DMS79 (cell line): ENCODE measurements at places on chromosomes 3 and 15.

DNA sequence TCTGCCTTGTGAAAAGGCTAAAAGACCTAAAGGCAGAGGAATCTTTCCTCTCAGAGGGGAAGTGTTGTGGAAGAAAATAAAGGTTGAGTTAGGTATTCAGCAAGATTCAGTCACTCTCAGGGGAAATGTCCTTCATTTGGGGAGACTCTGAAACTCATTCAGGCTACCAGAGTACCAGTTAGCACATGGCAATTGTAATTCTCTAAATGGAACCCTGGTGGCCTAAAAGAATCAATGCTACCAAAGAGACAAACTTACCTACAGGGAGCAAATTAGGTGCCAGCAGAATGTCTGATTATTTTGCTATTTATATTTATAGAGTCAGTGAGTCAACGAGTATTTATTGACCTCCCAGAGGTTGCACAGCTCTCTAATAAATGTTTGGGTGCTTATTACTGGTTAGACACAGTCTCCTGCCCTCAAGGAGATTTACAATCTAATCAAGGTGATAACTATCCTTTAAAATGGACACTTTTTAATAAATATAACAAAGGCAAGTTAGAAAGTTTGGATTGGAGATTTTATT lies 33.9 kb upstream of the CDIN1 start:
- no peak for DNase-seq

DNA sequence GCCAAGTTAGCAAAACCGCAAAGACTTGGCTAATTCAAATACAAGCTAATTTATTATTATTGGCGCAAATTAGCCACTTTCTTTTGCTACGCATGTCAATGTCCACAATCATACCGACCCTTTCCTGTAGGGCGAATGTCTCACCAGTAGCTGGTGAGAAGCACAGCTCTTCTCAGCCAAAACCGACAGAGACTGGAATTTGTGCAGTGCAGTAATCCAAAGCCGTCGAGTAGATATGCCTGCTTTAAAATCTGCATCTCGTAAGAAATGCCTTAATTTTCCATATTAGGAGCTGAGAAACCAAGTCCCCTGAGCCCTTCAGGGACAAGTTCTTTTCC lies 614 bp upstream of the MINDY2 start:
- DNase-seq: no peak

GRCh38 chr3:74288761-74289160 lies 325.7 kb downstream of the CNTN3 start:
- no peak for DNase-seq

DNA sequence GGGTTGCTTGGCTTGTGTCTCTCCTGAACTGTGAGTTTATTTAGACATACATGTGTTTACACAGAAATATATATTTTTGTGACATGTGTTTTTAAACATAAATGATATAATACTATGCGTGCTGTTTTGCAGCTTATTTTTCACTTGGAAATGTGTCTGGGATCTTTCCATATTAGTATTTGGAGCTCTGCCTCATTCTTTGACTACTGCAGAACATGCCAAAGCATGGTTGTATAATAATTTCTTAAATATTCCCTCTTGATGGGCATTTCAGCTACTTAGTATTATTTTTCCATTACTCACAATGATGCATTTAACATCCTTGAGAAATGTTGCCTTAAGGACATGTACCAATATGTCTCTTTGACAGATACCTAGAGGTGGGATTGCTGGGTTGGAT lies 19.5 kb downstream of the ANAPC13 start:
- no peak for DNase-seq

GRCh38 chr15:41169781-41170180 lies 53.7 kb upstream of the INO80 start:
- DNase-seq: no peak

DNA sequence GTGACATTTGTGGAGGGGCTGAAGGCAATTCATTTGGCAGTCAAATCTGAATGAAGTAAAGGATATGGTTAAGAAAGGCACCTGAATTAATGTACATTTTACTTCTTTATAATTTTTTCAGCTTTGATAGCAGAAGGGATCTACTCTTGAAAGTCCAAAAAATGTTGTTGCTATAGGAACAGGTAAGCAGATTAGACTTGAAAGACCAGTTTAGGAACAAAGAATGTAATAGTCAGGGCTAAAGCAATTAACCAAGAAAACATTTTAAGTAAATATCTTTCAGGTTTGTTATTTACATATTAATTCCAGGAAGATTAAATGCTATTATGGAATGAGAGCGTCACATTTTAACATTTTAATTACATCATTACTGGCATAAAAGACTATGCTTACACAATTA lies 1.1 kb downstream of the ATP13A4 start:
- DNase-seq: no peak

DNA sequence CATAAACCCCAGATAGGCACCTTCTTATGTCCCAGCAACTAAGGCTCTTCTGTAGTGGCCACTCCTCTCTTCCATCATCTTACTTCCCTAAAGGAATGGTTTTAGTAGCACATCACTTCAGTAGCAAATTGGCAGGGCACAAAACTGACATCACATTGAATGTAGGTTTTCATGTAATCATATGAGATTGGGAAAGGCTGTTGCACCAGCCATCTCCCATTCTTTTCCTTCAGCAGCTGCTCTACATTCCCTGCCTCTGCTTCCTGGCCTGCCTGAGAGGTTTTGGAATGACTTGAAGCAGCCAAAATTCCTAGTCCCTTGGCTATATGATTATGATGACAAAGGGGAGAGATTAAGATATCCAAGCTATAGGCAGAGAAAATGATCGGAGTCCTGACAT lies 36.5 kb downstream of the NSUN3 start:
- no peak for DNase-seq

DNA sequence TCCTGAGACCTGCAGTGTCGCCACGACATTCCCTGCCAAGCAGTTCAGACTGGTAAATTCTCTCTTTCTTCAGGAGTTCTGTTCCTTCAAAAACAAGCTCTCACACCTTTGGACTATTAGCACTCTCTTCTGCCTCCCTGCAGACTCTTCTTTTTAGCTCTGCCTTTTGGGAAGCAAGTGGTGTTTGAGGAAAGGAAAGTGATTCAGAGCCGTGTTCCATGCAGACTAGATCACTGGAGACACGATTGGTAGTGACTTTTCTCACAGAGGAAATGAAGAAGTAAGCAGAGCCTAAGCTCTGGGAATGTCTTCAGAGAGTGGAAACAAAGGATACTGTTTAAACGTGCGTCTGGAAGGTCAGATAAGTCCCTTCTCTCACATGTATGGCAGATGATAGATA lies 270.6 kb upstream of the TPRG1 start:
- DNase-seq: no peak

- DNase-seq: no peak
Measured at GRCh38 chr15:35491999-35492398, 54.0 kb downstream of the DPH6 start.

GRCh38 chr3:10471054-10471688 lies 34.2 kb downstream of the ATP2B2 start:
- peak; percentile 31 for DNase-seq

- no peak for DNase-seq
Measured at GRCh38 chr3:157671656-157672055, 168.4 kb upstream of the VEPH1 start.

GRCh38 chr15:30903497-30904187 lies at the start of gene FAN1:
FAN1 (plus strand) TSS chr15:30903915; CDS start chr15:30904664, 749 bp downstream.
- DNase-seq: peak; percentile 46

DNA sequence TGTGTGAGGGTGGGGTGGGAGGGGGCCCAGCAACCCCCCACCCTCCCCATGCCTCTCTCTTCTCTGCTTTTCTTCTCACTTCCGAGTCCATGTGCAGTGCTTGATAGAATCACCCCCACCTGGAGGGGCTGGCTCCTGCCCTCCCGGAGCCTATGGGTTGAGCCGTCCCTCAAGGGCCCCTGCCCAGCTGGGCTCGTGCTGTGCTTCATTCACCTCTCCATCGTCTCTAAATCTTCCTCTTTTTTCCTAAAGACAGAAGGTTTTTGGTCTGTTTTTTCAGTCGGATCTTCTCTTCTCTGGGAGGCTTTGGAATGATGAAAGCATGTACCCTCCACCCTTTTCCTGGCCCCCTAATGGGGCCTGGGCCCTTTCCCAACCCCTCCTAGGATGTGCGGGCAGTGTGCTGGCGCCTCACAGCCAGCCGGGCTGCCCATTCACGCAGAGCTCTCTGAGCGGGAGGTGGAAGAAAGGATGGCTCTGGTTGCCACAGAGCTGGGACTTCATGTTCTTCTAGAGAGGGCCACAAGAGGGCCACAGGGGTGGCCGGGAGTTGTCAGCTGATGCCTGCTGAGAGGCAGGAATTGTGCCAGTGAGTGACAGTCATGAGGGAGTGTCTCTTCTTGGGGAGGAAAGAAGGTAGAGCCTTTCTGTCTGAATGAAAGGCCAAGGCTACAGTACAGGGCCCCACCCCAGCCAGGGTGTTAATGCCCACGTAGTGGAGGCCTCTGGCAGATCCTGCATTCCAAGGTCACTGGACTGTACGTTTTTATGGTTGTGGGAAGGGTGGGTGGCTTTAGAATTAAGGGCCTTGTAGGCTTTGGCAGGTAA lies 8.1 kb downstream of the FAM131A start:
- DNase-seq: no peak

DNA sequence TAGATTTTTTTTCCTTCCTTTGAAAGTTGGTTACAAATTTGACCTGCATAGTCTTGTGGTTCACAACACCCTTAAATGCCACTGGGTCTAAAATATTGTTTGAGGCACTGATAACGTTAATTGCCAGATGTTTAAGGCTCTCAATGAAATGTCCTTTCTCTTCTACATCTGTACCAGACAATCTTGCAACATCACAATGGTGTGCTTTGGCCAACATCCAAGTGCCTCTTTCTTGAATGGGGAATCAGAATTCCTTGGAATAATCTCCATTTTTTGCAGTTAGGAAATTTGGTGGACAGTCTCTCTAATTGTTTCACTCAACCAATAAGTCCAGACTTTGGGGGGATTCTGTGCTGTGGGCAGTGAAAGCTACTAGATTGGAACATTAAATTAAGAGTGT lies 26.0 kb upstream of the PEX5L start:
- DNase-seq: no peak

DNA sequence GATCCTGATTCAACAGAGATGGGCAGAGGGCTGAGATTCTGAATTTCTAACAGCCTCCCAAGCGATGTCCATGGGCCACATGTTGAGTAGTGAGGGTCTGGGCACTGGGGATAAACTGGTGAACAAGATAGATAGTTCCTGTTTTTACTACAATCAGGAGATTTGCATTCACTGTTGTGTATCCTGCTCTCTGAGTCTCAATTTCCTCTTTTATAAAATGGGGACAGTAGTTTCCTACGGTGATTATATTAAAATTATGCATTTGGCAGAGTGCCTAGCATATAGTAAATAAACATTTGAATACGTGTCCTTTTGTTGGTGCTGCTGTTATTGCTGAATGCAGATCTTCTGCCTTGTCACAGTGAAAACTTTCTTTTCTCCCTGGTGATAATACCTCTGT lies 102.5 kb downstream of the MYH15 start:
- no peak for DNase-seq

DNA sequence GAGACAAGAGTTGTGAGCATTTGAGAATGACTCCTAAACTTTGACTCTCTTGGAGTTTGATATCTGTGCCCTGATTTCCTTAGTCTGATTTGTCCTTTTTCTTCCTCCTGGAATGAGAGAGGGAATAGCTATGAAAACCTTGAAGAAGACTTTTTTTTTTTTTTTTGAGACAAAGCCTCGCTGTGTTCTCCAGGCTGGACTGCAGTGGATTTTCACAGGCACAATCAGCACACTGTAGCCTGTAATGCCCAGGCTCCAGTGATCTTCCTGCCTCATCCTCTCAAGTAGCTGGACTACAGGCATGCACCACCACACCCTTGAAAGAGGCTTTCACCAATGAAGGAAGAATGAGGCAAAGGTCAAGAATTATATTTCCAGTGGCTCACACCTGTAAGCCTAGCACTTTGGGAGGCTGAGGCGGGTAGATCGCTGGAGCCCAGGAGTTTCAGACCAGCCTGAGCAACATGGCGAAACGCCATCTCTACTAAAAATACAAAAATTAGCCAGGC lies 10.3 kb upstream of the ARGFX start:
- DNase-seq: no peak

DNA sequence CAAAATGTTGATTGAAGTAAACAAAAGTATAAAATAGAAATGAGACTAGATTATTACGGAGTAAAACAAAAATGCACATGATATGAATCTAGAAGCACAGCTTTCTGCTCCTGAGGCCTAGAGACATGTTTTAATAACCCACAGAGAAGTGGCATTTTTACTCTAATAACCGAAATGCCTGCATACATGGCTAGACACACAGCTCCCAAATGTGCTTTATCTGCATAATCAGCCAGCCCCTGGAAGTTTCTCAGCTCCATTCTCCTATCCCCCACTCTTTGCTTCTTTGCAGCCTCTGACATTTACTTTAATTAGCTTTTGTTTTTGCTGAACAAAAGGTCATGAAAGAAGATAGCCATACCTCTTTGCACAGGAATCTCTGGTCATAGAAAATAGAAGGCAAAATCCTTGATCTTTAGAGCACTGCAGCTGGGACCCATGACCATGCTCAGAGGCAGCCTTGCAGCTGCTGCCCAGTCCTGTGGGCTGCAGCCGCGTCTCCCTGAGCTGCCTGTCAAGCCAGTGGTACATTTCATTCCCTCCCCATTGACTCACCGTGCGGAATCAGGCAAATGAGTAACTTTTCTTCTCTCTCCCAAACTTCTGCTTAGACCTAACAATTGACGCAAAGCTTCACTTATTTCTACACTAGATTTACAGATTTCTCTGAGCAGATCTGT lies at the start of gene VEPH1:
Gene VEPH1, minus strand, starts transcription at position 501 of the 680 bp plus-strand sequence. CDS start 8,067 bp downstream, outside the sequence.
- no peak for DNase-seq

DNA sequence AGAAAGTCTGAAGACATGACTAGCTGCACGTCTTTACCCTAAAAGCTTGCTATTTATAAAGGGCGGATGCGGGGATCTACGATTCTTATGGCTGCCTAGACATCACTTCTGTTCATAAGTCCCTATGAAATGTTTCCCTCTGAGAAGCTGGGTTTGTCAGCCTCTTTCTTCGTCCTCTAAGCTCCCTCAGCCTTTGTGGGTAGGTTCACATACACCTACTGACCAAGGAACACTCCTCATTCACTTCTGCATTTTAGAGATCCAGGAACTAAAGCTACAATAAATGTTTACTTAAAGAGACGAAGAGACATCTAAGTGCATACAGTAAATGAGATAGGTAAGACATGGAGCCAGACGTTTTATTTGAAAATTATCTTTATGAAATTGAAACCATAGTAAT lies 16.7 kb upstream of the RAMAC start:
- no peak for DNase-seq

DNA sequence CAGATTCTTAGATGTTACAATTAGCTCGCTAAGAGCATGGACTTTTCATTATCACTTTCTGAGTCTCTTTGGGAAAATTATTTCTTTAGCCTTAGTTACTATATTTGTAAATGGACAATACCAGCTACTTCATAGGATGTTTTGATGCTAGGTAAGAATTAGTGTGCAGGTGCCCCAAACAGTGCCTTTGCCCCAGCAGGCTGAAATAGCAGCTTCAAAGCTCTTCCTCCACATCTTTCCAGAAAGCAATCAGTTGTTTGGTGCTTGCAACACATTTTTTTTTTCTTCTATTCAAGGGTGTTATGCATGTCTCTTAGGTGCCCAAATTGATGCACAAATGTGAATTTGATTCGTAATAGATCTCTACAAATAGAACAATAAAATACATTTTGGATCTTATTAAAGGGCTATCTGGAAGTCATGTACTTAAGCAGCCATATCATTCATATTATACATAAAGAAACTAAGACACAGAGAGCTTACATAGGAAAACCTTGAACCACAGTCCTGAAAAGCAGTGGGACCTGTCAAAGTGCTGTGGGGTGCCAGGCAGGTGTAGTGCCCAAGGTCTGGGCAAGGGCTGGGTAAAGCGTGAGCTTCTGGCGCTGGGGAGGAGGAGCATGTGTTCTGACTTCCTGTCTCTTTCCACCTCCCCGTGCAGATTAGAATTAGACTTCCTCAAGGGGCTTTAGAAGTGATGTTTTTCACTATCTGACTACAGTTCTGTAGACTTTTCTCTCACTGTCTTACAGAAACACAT lies 62.9 kb downstream of the FNDC3B start:
- DNase-seq: no peak
